ENCODE measurements at places on chromosomes 12 and 14.

GRCh38 chr12:43290836-43291235 is 261.2 kb downstream of the ADAMTS20 start:
- DNase-seq = no peak

- DNase-seq = no peak
These were observed 41.1 kb downstream of the PSMA6 start for GRCh38 chr14:35333264-35333730.

DNA sequence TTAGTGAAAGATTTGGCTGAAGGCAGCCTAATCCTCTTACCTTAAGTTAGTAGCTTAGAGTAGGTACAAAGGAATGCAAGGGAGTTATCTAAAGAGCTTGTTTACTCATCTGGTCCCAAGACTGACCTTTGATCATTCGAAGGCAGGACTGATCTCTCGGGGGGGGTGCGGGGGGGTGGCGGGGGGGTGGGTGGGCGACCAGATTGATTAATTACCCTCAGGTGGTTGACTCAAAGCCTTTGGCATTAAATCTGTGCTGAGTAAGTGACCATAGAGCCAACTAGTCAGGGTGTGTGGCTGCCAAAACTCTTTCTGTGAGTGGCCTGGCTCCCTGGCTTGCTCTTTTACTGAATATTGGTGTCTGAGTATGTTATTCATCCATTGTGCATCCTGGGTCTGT is 731.9 kb upstream of the FBXO33 start:
- DNase-seq = no peak

DNA sequence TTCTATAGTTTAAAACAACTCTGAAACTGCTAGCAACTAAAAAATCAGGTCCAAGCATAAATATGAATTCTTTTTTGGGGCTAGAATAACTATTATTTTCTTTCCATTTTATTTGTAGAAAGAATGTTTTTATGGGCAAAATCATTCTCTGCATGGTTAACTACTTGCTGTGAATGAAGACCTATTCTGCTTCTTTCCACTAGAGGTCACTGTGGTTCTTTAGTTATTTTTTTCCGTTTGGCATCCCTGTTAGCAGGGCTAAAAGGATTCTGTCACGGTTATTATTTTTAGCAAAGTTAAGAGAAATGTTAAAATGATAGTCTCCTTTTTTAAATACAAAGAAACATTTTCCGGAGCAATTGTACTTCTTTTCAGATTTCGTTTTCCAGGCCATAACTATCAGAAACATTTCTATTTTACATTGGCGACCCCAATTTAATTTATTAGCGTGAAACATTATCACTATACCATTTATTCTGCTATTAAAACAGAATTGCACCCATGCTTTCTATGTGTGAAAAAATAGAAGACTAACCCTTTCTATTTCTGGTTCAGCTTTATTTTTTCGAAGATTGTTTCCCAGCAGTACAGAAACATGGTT is 404.8 kb downstream of the ATP23 start:
- no peak for DNase-seq

DNA sequence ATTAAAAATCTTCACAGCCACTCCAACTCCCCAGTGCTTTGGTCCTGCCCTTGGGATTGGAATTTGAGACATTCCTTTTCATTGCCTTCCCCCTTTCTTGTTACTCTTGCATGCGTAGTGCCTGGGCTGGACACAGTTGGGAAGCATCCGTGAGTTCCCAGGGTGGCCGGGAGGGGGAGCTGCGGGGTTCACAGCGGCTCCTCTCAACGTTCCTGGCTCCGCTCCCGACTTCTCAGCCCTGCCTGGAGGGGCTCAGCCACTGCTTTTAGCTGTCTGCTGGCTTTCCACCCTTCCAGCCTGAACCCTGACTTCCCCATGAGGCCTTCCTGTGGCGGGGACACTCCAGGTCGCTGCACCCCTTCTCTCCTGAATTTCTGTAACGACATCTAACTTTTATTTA is 3.2 kb downstream of the TEX52 start:
- peak; percentile 9 for DNase-seq

GRCh38 chr12:47715393-47715876 is 9.6 kb upstream of the RPAP3 start:
- peak; percentile 28 for DNase-seq

GRCh38 chr12:9134981-9135628 is 19.4 kb upstream of the A2M start:
- DNase-seq = no peak

DNA sequence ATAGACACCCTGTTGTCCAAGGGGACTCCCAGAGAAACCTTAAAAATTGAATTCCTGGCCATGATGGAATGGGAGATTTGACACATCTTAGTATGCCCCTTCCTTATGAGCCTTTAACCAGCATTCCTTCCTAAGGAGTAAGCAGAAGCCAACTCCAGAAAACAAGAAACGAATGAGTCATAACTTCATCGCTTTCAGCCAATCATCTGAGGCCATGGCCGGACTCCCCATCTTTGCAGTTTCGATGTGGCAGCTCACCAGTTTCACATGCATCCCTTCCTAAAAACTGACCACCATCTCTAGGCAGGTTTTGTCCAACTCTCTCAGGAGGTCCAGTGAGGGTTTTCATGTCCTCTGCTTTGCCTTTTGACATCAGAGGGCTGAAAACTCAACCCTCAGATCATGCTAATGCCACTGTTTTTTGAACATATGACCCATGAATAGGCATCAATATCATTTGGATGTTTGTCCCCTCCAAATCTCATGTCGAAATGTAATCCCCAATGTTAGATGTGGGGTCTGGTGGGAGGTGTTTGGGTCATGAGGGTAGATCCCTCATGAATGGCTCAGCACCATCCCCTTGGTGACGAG is 19.9 kb downstream of the DAAM1 start:
- no peak for DNase-seq

DNA sequence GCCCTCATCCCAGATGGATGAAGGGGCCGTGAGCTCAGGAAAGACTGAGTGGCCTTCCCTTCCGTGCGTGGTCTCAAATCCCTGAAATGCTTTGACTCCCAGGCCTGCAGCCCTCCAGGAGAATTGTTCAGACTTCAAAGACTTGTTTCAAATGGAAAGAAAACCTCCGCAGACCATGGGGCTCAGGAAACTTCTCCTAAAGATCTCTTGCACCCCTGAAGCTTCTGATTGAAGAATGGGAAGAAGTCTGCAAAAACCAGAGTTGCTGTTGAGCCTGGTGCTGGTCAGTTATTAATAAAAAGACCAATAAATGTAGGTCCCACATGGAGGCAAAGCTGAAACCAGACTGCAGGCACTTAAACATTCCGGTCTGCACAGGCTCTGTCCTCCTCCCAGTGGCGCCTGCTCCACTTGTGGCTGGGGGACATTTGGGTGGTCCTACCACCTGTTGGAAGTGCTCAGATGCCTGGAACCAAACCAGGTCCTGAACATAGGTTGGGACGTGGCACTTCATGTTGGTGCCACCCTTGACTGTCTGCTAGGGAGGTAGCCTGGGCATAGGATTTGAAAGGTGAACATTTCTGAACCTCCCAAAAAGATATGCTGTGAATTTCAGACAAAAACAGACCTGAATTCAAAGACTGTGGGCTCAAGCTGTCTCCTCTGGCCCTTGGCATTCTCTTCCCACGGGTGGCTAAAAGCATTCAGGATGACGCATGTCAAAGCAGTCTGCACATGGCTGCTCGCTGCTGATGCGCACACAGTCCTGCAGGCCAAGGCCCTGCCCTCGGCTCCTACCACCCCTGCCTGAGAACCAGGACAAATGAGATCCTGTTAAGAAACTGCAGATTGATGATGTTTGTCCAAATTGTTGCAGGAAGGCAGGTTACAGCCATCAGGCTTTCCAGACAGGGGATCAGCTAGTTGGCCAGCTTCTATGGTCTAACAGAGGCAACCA is 36.2 kb upstream of the MEG3 start:
- no peak for DNase-seq

GRCh38 chr14:20652996-20653975 is 11.8 kb upstream of the OR6S1 start:
- DNase-seq = no peak

GRCh38 chr14:37428954-37429353 is 166.1 kb downstream of the FOXA1 start:
- DNase-seq = no peak

DNA sequence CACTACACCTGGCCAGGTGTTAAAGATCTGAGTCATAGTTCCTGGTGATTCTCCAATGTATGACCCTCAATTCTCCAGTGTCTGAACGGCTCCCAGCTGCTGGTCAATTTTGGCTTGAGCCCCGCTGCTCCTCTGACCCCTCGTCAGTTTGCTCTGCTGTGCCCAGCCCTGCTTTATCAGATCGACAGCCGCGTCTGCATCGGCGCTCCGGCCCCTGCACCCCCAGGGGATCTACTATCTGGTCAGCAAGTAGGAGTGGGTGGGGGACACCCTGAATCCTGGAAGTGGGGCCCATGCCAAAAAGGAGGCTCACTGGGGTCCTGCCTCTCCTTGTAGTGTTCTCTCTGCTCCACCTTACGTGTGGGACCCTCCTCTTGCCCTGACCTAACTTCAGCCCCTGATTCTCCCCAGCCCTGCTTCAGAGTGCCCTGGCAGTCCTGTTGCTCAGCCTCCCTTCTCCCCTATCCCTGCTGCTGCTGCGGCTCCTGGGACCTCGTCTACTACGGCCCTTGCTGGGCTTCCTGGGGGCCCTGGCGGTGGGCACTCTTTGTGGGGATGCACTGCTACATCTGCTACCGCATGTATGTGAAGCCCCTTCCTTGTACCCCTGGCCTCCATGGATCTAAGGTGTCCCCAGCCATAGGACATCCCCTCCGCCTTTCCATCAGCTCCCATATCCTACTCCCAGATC is 5.0 kb downstream of the SLC39A5 start:
- DNase-seq = no peak

DNA sequence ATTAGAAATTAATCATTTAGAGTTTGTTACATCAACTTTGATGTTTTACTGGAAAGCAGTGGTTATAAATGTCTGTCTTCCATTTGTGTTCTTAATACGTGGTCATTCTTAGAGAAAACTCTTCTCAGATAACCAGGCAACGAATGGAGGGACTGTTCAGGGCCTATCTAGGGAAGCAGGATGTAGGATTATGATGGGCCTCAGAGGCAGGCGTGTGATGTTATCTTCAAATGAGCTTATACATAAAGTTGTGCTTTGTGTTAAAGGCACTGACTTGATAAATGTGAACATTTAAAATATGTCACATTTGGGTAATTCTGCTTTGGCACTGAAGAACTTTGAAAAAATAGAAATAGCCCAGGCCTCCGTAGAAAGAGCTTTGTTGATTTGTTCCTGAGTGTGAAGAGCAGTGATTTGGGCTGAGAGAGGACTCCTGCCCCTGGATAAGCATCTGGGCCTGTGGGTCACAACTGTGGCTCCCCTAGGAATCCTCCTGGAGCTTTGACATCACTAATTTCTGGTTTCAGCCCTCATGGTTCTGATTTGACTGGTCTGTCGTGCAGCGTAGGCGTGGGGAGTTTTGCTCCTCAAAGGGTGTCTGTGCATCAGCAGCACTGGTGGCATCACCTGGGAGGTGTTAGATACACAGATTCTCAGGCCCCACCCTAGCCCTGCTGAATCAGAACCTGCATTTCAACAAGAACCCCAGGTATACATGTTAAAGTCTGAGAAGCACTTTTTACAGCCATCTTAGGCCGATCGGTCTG is 55.4 kb downstream of the SAMD4A start:
- DNase-seq = no peak

DNA sequence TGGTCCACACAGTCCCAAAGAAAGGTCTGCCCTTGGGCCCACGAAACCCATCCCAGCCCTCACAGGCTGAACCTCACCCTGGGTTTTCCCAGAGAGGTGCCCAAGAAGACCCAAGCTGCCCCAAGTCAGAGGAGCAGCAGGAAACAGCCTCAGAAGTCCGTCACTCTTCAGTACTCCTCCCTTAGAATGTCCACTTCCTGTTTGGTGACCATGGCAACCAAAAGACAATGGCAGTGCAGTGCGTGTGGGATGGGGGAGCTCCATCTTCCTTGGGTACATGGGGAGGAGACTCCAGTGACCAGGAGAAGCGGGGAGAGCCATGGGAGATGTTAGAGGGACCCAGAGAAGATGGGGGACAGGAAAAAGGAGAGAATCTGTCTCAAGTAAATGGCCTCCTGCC is 11.3 kb downstream of the SELPLG start:
- DNase-seq = no peak

GRCh38 chr14:56322531-56322930 is 204.3 kb downstream of the PELI2 start:
- no peak for DNase-seq

DNA sequence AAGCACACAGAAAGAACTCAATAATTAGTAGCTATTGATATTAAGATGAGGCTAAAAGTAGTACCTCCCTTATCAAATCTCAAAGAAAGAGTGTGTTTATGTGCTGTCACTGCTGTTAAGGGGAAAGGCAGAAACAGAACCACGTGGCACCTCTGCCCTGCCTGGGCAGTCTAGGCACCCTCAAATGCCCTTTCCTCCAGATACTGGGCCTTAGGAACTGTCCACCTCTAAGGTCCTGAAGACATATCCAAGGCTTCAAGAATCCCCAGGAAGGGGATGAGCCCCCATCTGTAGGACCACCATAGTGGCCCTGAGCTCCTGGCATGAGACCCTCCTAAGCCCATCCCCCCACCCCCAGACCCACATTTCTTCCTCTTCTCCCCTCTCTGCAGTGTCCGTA is 29.1 kb downstream of the NGB start:
- no peak for DNase-seq

DNA sequence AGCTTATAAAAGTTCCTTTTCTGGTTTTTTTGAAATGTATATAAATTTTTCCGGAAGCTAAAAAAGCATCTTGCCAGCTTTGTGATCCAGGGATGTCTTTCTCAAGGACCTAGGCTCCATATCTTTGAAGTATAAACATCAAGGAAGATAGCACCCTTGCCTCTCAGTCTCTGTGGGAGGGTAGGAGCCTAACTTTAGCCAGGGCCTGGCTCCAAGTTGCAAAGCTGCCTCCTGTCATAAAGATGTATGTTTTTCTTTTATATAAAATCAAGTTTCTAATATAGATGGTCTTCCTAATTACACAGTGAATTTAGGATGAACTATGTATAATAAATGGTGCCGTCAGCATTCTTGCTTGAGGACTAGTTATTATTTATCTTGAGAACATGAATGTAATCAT is 612.6 kb upstream of the USP15 start:
- no peak for DNase-seq

DNA sequence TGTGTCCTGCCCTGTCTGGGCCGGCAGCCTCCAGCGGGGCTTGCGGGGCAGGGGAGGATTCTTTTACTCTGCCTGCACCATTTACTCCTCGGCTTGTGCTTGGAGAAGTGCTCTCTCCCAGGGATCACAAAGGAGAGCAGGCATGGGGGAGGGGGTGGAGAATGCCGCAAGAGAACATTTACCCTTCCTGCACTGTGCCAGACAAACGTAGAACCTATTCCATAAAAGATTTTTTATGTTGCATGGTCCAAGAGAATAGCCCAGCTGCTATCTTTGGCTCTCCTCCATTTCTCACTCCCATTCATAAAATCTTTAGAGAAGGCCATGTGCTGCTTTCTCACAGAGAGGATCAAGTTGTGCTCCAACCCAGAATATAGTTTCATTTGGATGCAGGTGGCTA is 159.4 kb downstream of the SPTSSA start:
- DNase-seq = no peak

All from activated naive CD4-positive, alpha-beta T cell (primary cell).